ENCODE measurements at places on chromosomes 7 and 10.

- DNase-seq: no peak
These were observed 99.6 kb downstream of the CHST15 start for GRCh38 chr10:123993534-123994416.

- no peak for DNase-seq
These were observed 144.5 kb downstream of the NEURL1 start for GRCh38 chr10:103637927-103638557.

GRCh38 chr7:103809229-103809994 lies 180.0 kb downstream of the RELN start:
- no peak for DNase-seq

DNA sequence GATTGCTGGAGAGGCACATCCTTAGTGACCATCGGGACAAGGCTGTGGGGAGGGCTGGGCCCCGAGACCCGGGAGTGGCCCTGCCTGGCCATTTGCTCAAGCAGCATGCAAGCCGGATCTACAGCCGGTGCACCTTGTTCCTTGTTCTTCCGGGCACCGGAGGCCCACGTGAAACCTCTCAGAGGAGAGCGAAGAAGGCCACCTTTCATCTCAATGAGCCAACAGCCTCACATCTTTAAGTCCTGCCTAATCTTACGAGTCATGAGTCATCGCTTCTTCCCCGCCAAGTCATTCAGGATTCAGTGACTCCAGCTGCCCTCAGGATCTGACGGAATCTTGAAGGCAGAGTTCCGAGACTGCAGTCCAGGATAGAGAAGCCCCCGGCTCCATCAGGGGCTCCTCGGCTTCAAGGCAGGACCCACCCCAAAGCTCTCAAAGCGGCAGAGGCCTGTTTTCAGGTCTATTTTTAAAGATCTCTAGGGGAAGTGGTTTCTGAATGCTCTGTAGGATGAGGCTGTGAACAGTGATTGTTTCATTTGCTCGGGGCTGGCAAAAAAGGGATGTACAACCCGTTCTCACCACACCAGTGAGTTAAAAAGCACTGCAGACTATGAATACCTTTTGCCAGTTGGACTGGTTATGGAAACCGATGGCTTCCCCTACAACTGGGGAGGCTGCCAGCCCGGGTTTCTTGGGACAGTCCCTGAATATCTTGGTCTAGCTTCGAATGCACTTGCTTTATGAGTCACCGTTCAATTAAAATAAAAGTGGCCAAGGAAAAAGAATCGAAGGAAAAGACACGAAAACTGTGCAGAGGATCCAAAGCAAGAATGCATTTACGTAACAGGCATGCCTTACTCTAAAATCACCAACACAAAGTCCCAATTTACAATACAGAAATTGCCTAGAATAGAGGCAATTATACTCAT lies 57.2 kb upstream of the ECHDC3 start:
- DNase-seq: peak; percentile 36

DNA sequence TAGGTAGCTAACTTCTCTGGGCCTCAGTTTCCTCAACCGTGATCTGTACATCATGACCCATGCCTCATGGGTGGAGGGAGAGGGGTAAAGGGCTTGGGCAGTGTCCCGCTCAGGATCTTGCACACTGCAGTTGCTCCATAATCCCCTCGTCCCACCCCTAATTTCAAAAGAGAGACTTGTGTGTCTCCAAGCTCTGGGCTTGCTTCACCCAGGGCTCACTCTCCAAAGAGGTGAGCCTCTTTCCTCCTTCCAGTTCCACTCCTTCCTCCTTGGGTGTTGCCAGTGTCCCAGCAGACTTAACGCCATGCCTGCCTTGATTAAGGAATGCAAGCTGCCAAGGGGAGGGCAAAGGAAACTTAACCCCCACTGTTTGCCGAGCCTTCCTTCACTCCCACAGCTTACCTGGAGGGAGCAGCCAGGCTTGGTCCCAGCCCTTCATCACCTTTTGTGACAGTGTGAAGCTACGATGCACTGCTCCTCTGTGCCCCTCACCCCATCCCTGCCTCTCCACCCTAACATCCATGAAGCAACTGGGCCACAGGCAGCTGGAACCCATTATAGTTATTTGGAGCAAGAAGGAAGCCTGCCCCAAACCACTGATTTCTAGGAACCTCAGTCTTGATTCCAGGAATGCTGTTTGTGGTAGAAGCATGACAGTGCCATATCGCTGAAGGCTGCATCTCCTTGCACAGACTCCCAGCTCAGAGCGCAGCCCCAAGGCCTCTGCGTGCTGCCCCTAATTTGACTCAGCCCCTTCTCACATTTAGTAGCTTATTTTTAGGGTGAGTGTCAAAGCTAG lies 363.3 kb downstream of the TNS3 start:
- no peak for DNase-seq

GRCh38 chr7:150384406-150385301 lies 5.5 kb downstream of the ZNF775 start:
- DNase-seq: no peak

- no peak for DNase-seq
These were observed 145.7 kb downstream of the EGFR start for GRCh38 chr7:55164527-55164926.

DNA sequence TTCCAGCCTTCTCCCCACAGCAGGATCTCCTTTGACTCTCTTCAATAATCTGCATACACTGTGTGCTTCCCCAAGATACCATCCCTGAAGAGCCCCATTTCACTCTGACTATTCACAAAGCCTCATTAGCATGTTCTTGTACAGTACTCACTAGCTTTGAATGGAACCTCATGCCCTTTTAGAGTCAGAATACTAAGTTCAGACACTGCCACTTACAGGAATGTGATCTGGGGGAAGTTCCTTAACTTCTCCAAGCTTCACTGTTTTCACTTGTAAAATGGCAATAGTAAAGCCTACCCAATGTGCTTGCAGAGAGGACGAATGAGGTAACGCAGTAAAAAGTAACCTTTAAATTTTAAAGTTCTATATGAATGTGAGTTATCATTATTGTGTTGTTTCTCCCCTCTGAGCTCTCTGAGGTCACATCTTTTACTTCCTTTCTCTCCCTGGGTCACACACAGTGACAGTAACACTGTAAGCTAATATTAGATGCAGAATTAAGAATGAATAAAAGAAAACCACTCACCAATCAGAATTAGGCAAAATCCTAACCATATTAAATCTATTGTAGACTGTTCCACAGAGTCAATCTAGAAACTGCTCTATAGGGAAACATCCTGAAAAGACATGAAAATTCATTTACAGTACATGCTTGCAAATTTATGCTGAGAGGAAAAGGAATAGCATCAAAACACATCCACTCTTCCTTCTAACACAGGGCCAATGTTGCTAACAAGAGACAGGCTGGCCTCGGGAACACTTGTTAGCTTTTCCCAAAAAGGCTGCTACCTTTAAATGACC lies 64.2 kb upstream of the IL6 start:
- no peak for DNase-seq

- peak; percentile 12 for DNase-seq
These were observed at the start of gene MICALL2 for GRCh38 chr7:1458683-1459511. Gene MICALL2, minus strand, starts transcription at chr7:1459470. Its CDS starts 144 bp downstream, at chr7:1459326.

DNA sequence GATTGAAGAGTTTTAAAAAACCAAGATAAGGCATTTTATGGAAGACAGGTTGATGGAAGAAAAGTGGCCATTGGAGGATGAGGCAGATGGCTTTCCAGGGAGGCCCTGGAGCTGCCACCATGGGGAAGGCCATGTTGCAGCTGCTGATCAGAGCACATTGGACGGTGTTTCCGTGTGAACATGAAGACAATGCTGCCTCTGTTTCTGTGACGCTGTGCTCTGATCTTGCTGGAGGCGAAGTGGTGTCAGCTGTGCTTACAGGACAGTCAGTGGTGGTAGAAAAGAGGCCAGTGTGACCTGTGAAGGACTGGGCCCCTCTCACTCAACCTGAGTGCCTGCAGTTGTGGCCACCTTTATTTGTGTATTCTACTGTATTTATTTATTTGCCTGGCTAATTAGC lies 132.9 kb downstream of the FAM204A start:
- no peak for DNase-seq

DNA sequence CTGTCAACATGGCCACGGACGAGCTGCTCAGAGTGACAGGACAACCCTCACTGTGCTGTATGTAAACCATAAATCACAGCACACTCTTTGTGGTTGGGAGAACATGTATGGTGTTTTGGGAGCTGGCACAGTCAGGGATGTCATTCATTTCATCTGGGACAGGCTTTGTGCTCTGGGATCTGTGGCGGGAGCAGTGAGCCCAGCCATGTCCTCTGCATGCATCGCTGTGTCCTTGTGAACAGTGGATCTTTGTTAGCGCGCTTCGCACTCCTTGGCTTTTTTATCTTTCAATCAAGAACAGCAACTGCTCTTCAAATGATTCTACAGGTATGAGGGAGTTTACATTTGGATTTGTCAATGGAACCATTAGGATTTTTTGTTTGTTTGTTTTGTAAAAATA lies 7.1 kb downstream of the CCM2 start:
- DNase-seq: no peak

DNA sequence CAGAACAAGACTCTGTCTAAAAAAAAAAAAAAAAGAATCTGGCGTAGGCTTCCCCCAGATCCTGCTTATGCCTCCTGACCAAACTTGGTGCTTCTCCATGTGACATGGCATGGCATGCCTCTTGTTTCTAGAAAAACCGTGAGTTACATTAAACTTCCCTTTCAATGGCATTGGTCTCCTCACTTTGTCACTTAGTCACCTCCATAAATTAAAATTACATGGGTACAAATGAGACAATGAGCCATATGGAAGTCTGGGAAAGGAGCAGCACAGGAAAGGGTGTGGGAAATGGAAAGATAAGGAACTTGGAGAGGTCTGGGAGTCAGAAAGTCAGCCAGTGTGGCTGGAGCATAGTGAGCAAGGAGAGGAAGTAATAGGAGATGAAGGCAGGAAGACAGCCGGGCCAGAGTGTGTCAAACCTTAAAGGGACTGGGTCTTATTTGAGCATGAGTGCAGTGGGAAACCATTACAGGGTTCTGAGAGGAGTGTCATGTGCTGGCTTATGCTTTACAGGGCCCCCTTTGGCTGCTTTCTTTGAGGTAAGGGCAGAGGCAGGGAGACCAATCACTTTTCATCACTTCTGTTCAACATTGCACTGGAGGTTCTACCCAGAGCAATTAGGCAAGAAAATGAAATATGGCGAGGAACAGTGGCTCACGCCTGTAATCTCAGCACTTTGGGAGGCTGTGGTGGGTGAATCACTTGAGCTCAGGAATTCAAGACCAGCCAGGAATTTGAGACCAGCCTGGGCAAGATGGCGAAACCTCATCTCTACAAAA lies 21.3 kb upstream of the ZMIZ2 start:
- no peak for DNase-seq

GRCh38 chr10:113045147-113046055 lies 95.4 kb downstream of the TCF7L2 start:
- no peak for DNase-seq

GRCh38 chr7:90749262-90749661 lies 153.1 kb downstream of the CDK14 start:
- DNase-seq: no peak

GRCh38 chr10:3935141-3935540 lies 150.1 kb upstream of the KLF6 start:
- DNase-seq: peak; percentile 58

- no peak for DNase-seq
These were observed 48.4 kb downstream of the DNAJB9 start for GRCh38 chr7:108618056-108618455.

GRCh38 chr10:97590082-97590747 lies 694 bp downstream of the C10orf62 start:
- no peak for DNase-seq

DNA sequence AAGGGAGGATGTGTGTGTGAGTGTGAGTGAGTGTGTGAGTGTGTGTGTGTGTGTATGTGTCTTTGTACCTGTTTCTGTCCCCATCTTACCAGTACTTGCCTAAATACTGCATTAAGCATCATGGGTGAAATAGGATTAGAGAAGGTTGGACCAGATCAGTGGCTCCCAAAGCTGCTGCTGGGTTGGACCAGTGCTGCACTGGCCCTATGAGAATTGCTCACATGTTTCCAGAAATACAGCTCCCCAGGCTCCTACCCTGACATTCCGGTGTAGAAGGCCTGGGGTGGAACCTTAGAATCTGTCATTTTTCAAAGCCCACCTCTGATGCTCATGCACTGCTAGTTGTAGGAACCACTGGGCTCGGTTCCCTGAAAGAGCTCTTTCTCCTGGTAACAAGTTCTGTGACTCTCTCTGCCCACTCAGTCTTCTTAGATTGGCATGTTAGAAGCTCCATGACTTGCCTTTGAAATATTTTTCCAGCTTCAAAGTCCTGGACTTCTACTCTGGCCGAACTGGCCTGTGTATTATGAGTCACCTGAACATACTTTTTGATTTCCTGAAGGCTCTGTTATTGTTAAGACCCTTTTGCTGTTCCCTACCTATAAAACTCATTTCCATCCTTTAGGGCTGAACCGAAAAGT lies 224.7 kb downstream of the CUX1 start:
- no peak for DNase-seq

- DNase-seq: no peak
These were observed 17.3 kb downstream of the DAGLB start for GRCh38 chr7:6430271-6430940.

DNA sequence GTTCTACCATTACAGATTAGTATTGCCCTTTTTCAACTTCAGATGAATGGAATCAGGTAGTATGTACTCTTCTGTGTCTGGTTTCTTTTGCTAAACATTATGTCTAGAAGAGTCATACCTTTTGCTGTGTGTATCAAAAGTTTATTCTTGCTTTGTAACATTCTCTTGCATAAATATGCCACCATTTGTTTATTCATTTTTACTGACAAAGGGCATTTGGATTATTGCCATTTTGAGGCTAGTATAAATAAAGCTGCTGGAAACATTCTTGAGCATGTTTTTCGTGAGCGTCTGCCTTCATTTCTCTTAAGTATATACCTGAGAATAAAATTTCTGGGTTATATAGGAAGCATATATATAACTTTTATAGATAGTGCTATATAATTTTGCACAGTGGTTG lies 121.7 kb upstream of the CSTF2T start:
- DNase-seq: no peak

- no peak for DNase-seq
These were observed 76.7 kb downstream of the CALD1 start for GRCh38 chr7:134856091-134856490.
